ENCODE measurements at places on chromosomes 1 and 21.

DNA sequence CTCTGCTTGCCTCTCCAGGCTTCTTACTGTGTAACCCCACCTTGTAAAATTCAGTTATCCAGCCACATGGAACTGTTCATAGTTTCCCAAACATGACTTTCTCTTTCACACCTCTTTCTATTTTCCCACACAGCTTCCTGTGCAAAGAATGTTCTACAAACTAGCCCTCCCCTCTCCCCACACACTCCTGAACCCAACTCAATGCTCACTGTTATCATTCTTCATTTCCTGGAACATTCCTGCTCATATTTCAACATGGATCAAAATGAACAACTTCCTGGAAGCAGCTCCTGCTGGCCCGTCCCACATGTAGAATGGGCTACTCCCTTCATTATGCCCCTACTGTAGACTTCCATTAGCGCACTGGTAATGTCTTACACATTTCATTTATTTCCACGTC lies 7.5 kb upstream of the HSD11B1 start:
- no peak for DNase-seq

GRCh38 chr1:194014014-194014413 lies 827.6 kb upstream of the B3GALT2 start:
- DNase-seq, result peak; percentile 51

DNA sequence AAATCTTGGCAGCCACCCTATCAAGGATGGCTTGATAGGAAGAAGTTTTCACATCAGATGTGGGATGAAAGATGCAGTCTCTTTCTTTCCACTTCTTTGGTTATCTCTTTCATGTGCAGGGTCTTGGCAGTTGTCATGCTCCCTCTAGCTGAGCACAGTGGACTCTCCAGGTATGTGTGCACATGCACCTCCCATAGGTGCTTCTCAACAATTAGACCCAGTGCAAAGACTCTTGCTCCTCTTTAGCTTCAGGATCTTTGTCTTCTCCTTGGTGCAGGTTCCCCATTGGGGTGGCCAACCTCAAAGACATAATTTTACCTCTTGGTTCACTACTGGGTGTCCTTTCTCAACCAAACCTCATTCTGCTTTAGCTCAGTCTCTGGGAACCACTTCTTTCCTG lies 80.7 kb downstream of the TBX15 start:
- no peak for DNase-seq

DNA sequence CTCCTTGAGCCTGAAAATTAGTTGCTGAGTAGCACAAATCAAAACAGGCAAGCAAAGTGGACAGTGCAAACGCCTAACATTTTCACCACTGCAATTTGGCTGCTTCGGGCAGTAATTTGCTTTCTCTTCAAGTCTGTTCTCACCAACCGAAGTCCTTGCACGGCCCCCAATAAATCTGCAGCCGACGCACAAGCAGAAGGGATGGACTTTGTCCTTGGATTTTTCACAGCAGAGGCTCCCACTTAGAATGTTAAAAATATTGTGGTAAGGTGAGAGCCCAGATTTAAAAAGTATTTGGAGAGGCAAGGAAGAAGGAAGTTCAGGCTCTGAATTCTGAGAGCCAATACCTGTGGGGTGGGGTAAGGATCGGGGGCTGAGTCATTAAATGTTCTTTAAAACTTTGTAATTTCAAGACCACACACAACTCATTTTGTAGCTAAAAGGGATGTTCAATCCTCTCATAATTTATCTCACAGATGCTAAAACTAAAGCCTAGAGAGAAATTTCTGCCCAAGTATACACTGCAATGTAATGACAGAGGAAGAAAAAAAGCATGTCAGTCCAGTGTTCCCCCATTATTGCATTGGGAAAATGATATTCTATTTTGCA lies 6.2 kb downstream of the CD247 start:
- no peak for DNase-seq

DNA sequence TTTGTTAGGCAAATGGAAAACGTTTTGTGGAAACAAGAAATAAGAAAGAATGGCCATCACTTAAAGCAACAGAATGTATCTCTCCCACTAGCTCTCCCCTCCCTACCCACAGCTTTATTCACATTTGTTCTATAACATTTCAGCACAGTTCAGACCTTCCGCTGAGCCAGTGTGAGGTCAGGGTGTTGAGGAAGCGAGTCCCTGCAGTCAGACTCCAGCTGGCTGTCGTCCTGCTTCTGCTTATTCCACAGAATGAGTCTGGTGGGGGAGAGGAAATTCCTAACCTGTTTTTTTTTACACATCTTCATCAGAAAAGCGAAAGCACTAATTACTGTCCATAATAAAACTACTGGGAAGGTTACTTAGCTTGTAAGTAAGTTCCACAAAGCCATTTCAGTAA lies 39.0 kb downstream of the MRPL39 start:
- DNase-seq, result peak; percentile 76

- DNase-seq, result no peak
Observed at GRCh38 chr1:7113136-7113535, 327.9 kb downstream of the CAMTA1 start.

- DNase-seq, result no peak
Observed at GRCh38 chr1:47771751-47772150, 225.4 kb downstream of the TRABD2B start.

GRCh38 chr1:9654834-9655723 lies 3.5 kb downstream of the PIK3CD start:
- no peak for DNase-seq

DNA sequence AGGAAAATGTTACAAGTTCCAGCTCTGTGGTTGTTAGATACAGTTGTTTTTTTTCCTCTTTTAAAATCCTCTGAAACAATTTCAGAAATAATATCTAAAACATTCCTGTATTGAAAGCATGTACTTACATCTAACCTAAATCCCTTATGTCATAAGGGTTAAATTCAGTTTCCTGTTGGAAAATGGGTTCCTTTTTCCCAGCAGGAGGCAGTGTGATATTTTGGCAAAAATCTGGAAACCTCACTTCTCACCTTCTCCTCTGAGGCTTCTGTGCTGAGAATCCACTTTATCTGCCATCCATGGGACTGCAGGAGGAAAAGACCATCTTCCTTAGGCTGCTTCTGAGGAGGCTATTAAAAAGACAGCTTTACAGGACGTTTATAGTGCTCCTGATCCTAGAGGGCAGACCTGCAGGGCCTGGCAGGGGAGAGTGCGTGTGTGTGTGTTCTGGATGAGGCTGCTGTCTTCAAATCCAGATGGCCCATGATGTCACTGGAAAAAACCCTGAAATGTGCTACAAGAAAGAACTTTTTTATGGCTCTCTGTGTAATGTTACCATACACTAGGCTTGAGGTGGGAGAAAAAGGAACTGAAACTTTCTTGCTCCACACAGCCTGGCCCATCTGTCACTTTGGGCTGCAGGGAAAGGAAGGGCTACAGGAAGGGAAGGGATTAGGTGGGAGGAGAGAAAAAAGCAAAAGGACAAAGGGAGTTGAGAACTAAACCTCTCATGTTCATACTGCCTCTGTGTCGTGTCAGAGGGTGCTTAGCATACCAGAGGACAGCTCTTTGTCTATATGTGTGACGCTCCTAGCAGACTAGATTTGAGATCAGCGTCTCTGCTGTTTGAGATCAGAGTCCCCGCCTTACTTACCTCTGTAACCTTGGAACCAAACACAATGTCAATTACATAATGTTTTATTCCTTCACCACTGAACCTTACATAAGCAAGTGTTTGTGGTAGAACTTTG lies 379.2 kb upstream of the SPAG17 start:
- no peak for DNase-seq

GRCh38 chr1:90622666-90623065 lies 94.4 kb downstream of the BARHL2 start:
- DNase-seq, result no peak

- DNase-seq, result no peak
Observed at GRCh38 chr1:117669572-117669971, 63.7 kb downstream of the TENT5C start.

DNA sequence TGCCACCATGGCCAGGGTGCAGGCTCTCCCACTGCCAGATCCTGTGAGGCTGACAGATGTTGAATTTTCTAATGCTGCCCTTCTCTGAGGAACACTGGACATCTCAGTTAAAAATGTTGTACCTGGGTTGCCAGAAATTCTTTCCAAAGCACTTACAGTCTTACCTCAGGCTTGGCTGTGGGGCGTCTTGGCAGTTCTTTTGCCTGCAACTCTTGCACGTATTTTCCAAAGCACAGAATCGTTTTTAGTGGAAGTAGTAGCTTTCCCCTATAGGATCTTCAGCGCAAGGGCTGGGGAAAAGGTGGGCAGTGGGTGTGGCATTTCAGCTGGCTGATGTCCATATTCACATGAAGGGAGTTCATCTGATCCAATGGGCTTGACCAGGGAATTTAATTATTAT lies 53.9 kb downstream of the EDN2 start:
- DNase-seq, result no peak

DNA sequence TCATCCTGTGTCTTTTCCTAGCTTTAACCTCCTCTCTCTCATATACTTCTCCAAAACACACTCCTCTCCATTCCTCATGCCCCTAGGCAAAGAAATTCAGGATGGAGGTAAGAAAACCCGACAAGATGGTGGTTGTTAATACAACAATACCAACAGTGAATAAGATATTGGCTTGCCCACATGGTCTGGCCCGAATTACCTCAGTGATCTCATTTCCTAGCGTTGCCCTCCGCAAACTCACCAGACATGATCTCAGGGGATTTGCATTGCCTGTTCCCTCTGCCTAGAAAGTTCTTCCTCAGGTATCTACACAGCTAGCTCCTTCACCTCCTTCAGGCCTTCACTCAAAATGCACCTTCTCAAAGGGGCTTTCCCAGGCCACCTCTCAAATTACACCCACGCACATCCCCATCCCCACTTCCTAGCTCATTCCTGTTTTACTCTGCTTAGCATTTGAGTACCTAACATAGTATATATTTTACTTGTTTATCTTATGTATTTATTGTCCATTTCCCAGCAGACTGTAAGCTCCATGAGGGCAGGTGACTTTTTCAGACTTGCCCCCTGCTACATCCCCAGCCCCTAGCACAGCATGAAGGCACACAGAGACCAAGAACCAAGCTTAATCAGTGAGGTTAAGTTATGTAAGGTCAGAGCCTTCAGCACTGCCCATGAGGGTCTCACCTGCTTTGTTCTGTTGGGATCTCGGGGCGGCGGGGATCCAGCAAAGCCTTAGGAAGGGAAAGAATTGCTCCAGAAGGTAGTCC lies 10.2 kb upstream of the UBR4 start:
- no peak for DNase-seq

GRCh38 chr1:156399355-156400125 lies 30.5 kb downstream of the RHBG start:
- DNase-seq, result no peak

GRCh38 chr1:1344655-1345361 lies 4.4 kb downstream of the DVL1 start:
- peak; percentile 85 for DNase-seq

- DNase-seq, result no peak
Observed at GRCh38 chr1:153087652-153088051, 6.7 kb downstream of the SPRR2E start.

DNA sequence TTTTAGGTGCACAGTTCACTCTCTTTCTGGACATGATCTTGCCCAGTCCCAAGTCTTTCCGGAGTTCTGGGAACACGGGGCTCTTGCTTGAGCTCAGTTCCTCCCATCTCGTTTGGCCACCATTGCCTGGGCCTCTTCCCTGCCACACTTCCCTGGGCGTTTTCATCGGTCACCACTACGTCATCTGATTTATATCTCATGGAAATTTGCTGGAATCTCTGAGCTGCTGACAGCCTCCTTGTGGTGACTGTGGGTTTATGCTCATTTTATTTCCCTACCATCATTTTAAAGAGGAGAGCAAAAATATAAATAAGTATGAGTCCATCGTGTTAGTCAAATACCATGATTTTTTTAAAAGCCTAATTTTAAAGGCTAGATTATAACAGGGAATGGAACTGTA lies 449.1 kb upstream of the KAZN start:
- DNase-seq, result no peak

DNA sequence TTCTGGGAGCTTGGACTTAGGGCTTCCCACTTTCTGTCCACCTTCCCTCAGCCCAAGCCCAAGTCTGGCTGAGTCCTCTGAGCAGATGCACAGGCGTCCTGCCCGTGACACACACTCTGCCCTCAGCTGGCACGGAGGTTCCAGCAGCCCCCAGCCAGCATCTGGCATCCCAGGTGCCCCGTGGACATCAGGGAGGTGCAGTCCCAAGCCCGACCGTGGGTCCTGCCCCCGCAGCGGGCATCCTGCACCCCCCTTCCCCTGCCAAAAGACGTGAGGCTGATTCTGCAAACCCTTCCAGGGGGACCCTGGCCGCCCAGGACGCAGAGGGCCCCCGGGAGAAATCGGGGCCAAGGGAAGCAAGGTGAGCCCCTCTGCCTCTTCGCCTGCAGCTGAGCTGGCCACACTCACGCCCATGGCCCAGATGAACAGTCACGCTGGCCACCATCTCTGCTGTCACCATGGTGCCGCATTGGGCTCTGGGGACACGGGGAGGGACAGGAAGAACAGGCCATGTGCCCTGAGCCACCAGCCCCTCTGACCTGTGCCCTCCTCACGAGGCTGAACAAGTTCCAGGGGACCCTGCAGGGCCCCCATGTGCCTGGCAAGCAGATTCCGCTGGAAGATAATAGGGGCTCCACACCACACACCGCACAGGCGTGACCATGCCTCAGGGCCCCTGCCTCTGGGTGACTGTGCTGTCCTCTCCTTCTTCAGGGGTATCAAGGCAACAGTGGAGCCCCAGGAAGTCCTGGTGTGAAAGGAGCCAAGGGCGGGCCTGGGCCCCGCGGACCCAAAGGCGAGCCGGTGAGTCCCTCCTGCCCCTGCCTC lies 20.6 kb downstream of the COL6A2 start:
- no peak for DNase-seq

GRCh38 chr1:70633004-70633403 lies 221.9 kb downstream of the CTH start:
- no peak for DNase-seq

DNA sequence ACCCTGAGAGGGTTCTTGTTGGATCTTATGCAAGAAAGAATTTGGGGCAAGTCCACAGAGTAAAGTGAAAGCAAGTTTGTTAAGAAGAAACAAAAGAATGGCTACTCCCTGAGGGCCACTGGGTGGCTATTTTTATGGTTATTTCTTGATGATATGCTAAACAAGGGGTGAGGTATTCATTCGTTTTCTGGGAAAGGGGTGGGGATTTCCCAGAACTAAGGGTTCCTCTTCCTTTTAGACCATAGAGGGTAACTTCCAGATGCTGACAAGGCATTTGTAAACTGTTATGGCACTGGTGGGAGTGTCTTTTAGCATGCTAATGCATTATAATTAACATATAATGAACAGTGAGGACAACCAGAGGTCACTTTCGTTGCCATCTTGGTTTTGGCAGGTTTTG lies 18.2 kb upstream of the IFI6 start:
- no peak for DNase-seq

GRCh38 chr1:192445839-192446489 lies 129.2 kb downstream of the RGS21 start:
- DNase-seq, result peak; percentile 31

- no peak for DNase-seq
Observed at GRCh38 chr1:160494620-160495019, 28.4 kb downstream of the SLAMF6 start.
